ENCODE measurements at places on chromosomes 3 and 15. TPM values are rescaled to one million over a fixed set of nuclear protein-coding genes. Genes with fewer than 3 reads are reported as not detected.

DNA sequence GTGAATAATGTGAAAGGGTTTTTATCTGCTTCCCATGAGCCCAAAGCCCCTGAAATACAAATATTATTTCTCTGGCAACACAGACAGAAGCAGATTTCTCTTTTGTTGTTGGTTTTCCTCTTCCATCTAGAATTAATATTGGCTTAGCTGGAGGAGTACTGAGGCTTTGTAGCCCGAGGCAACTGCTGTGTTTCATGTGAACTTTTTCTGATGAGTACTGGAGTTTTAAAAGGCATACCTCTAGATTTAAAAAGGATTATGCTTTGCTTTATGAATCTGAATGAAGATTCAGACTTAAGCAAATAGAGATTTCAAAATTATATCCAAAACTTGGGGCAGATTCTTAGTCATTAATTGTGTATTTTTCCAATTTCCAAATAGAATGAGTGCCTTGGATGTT, 50.9 kb downstream of the IQCH start:
- no peak for ATAC-seq

DNA sequence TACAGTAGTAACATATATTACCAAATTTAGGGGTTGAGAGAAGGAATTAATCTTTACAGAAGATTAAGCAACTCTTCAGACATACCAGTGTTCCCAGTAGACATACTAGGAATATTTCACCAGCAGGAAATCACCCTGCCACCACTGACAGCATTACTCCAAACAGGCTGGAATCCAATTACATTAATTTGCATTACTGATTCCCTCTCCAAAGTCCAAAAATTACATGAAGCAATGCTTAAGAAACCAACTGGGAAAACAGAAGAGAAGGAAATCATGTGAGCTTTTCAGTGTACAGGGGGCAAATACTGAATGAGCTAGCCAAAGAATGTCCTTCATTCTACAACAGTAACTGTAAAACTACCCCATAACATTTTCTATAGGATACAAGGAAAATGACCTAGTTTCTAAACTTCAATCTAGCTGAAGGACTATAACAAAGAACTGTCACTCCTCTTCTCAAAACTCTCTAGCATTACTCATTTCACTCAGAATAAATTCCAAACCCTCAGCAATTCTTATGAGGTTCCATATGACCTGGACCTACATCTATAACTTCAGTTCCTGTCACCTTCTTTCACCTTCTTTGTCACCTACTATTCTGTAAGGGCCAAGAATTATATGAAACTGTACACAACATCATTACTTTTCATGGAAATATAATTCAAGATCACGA, 72.7 kb downstream of the INO80 start:
- ATAC-seq: no peak

GRCh38 chr3:130692455-130692854, 54.2 kb downstream of the PIK3R4 start:
- ATAC-seq: no peak

- no peak for ATAC-seq
Measured at GRCh38 chr3:11187681-11188080, 33.4 kb downstream of the HRH1 start.

PIGBOS1 gene
- 12.3 TPM for total RNA-seq

IL12A gene
- total RNA-seq: 0.32 TPM

All from gastroesophageal sphincter (tissue), 4 donors.